ENCODE measurements at places on chromosomes 7 and 10.

DNA sequence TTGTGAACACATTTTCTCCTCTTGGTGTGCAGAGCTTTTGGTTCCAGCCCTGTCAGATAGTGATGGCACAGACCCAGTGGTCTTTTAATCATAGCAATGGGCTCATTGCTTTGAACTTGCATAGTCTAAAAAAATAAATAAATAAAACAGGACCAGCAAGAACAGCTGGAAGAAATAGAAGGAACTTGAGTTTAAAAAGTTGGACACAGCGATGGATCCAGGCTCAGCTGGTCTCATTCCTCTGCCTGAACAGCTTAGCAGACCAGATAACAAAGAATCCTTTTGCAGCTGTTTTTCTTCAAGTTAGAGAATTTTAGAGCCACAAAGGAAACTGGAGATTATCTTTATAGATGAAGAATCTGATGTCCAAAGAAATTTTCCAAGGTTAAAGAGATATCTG, 1005.6 kb downstream of the LRMDA start:
- no peak for DNase-seq

GRCh38 chr7:264541-265191, 25.3 kb upstream of the FOXL3 start:
- DNase-seq = no peak

- no peak for DNase-seq
Measured at GRCh38 chr7:114405427-114405826, 9.2 kb upstream of the FOXP2 start.

DNA sequence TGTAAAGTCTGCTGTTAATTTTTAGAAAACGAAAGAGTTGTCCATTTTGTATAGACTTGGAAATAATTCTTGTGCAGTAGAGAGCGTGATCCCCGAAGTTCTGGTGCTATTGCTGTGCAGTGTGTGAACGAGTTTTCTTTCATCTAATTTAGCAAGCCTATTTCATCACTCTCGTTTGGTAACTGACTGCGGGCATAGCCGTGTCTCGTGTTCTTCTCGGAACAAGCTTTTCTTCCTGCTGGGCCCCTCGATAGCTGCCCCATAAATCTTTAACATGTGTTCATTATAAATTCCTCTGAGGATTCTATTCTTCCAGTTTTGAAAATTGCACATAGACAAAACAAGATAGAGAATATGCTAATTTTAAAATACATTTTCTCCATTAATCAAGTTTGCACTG, 622.0 kb upstream of the PFKP start:
- no peak for DNase-seq

DNA sequence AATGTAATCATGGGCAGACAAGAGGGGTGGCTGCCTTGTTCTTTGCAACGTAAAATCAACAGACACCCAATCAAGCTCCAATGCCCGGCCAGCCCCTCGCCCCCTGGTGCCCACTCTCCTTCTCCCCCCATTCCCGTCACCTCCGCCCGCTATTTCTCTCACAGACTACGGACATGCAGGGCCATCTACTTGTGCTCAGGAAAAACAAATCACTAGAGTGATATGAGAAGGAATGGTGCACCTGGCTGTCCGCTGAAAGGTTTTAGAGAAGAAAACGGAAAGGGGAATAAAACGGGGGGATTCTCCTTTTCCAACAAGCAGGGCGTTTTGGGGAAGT, 396 bp downstream of the GRM8 start:
- no peak for DNase-seq

DNA sequence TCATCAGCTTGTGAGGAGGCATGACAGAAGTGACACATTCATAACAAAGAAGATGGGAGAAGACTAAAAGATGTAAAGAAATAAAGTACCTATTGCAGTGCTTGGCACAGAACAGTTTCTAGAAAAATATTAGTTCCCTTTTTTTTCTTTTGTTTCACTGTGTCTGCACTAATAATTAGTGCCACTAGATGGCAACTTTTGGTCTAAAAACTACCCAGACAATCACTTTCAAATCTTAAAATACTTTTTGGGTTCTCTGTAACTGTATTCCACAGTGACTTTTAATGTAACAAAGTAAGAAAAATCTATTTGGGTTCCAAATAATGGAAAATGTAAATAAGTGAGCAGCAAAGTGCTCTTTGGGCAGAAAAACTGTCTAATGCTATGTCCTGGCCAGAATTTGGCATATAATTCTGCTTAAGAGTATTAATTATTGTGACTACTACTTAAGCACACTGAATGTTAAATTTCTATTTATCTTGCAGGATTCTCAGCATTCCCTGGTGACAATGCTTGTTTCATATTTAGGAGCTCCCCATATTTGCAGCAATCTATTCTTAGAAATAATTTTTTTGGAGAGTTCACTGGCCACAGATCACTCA, 134.8 kb upstream of the KIF5B start:
- DNase-seq = no peak

DNA sequence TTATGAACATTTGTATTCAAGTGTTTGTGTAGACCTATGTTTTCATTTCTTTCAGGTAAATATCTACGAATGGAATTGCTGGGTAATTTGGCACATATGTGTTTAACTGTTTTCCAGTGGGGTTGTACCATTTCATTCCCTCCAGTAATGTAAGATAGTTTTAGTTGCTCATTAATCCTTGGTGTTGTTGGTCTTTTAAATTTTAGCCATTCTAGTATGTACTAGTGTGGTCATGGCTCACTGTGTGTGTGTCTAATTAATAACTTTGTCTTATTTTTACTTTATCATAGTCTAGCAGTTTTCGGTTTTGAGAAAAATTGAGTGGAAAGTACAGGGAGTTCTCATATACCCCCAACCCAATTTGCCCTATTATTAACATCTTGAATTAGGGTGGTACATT, 278.8 kb downstream of the CAMK1D start:
- no peak for DNase-seq

GRCh38 chr7:2046581-2047565, 185.9 kb downstream of the MAD1L1 start:
- DNase-seq = no peak

DNA sequence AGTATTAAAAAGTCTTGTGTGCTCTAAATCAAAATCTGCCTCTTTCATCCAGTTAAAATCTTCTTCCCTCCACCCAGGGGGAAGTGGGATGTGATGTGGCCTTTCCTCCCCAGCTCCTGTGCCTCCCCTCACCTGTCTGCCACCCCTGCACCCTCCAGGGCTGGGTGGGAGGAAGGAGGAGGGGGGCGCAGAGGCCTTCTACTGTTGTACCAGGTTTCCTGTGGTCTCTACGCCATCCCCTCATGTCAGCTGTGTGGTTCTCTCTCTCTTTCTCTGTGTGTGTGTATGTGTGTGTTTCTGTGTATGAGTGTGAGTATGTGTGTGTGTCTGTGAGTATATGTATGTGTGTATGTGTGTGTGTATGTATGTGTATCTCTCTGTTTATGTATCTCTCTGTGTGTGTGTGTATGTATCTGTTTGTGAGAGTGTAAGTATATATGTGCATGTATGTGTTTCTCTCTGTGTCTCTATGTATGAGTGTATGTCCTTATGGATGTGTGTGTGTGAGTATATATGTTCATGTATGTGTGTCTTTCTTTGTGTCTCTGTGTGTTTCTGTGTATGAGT, 45.5 kb upstream of the C10orf71 start:
- no peak for DNase-seq

GRCh38 chr10:126497672-126498071, 109.4 kb upstream of the ADAM12 start:
- no peak for DNase-seq

DNA sequence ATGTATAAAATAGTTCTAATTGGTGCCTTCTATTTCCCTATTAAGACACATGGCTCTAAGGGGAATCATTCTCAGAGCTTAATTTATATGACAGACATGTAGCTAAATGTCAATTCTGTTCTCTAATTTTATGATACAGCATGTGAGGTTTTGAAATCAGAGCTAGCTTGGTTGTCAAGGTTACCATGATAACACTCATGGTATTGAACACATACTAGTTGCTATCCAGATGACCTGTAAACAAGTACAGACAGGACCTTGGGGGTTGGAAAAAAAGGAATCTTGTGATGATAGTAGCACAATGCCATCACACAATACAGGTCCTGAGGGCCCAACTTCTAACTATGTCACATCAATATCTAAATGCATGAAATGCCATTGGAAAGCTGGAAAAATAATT, 49.2 kb downstream of the RHOBTB1 start:
- DNase-seq = no peak

DNA sequence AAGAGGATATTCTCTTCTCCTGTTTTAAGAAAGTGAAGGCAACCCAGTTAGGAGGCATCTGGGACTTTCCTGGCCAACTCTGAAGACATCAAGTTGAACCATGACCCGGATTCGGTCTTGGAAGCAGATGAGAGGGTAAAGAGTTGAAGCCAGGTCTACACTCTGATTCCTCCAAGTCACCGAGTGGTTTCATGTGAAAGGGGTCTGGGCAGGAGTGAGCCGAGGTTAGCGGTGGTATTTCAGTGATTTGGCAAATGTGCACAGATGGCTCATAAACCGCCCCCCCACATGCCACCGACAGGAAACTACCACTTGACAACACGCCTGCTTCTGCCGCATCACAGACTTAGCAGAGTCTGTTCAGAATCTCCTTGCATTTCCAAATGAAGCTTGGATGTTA, 11.4 kb upstream of the REPIN1 start:
- peak; percentile 67 for DNase-seq

GRCh38 chr7:41247143-41247865, 455.6 kb downstream of the INHBA start:
- no peak for DNase-seq
